Stimulated activated naive CD4-positive, alpha-beta T cell (primary cell): ENCODE measurements at places on chromosomes 11 and 22.
A peak's percentile ranks its signal among the peaks of the same experiment; 100 is the strongest.

DNA sequence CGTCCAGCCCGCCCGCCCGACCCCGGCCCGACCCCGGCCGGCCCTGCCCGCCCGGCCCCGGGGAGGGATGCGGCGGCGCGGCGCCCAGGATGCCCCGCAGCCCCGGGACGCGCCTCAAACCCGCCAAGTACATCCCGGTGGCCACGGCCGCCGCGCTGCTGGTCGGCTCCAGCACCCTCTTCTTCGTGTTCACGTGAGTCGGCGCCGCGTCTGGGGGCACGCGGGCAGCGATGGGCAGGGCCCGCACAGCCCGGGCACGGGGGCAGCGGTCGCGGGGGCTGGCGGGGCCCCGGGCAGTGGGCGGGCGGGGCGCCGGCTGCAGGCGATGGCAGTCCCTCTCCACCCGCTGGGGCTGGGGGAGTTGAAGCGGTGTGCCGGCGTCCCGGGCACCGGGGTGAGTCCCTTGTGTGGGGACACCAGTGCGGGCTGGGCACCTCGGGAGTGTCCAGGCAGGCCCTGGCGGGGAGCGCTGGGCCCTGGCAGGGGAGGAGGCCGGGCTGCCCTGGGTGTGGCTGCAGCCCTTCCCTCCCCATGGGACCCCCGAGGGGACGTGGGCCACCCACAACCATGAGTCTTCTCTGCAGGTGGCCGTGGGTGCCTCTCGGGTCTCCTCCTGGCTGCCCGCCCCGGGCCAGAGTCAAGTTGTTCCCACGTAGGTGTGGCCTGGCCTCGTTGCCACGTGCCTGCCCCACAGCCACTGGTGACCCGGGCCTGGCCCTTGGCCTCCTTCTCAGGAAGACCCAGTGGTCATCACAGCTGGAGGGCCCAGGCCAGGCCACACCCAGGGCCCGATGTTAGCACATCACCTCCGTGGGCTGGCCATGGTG, 468 bp downstream of the ZDHHC8 start:
- DNase-seq: peak; percentile 28

GRCh38 chr11:94558932-94559331, 8.2 kb upstream of the PIWIL4 start:
- no peak for DNase-seq

DNA sequence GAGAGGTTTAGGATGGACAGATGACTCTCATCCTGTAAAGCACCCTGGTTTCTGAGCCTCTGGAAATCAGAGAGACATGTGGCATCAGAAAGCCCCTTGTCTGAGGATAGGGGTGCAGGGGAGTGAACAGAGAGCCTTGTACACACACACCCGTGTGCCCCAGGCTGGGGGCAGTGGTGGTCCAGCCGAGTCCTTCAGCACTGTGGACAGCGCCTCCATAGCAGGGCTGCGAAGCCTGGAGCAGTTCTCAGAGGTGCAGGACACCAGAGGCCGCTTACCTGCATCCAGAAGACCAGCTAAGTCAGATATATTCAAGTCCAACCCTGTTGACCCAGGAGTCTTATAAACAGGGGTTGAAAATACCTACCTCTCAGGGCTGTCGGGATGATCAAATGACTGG, 11.5 kb upstream of the IGSF9B start:
- DNase-seq: no peak

DNA sequence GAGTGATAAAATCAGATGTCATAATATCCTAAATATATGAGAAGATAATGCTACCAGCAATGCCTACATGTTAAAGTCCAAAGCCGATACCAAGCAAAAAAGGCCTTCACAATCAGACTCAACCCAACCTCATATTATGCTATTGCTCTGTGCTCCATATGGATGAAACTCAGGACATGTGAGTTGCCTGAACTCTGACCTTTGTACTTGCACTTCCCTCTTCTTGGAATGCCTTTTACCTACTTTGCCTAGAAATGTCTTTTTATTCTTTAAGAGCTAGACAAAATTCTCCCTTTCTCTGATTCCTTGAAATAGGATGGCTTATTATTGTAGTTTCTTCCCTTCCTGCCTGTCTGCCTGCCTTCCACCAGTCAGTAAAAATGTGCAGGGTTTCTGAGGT, 954.7 kb upstream of the CCDC90B start:
- no peak for DNase-seq

GRCh38 chr11:121321614-121322243, 29.2 kb downstream of the SC5D start:
- DNase-seq: peak; percentile 6

- DNase-seq: no peak
Measured at GRCh38 chr22:20089226-20089976, 9.4 kb downstream of the DGCR8 start.

DNA sequence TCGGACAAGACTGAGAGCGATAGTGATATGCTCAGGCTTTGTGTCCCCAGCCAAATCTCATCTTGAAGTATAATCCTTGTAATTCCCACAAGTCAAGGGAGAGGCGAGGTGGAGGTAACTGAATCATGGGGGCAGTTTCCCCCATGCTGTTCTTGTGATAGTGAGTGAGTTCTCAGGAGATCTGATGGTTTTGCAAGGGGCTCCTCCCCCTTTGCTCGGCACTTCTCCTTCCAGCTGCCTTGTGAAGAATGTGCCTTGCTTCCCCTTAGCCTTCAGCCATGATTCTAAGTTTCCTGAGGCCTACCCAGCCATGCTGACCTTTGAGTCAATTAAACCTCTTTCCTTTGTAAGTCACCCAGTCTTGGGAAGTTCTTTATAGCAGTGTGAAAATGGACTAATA, 7.5 kb upstream of the FOLR2 start:
- DNase-seq: no peak

- no peak for DNase-seq
Measured at GRCh38 chr11:27239305-27239942, 123.6 kb downstream of the CCDC34 start.

- no peak for DNase-seq
Measured at GRCh38 chr22:26435327-26436093, 6.5 kb downstream of the ASPHD2 start.

GRCh38 chr11:63564056-63564774, 1.0 kb upstream of the PLAAT2 start:
- no peak for DNase-seq

GRCh38 chr11:65329944-65330403, 3.7 kb upstream of the DPF2 start:
- DNase-seq: peak; percentile 51

GRCh38 chr22:35894937-35895708, 133.5 kb downstream of the RBFOX2 start:
- no peak for DNase-seq

DNA sequence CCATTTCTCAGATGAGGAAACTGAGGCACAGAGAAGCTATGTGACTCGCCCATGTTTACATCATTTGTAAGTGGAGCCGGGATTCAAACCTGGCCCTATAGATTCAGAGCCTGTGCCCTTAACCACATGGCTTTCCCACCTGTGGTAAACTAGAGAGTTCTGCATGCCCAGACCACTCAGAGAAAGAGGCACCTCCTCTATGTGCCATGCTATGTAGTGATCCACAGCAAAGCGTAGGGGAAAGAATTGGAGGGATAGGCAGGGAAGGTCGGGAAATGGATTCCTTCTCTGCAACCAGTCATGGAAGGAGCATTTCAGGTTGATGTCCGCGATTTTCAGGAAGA, 15.4 kb upstream of the POU2AF2 start:
- no peak for DNase-seq

- DNase-seq: no peak
Measured at GRCh38 chr11:95242091-95242844, 11.3 kb upstream of the SESN3 start.

DNA sequence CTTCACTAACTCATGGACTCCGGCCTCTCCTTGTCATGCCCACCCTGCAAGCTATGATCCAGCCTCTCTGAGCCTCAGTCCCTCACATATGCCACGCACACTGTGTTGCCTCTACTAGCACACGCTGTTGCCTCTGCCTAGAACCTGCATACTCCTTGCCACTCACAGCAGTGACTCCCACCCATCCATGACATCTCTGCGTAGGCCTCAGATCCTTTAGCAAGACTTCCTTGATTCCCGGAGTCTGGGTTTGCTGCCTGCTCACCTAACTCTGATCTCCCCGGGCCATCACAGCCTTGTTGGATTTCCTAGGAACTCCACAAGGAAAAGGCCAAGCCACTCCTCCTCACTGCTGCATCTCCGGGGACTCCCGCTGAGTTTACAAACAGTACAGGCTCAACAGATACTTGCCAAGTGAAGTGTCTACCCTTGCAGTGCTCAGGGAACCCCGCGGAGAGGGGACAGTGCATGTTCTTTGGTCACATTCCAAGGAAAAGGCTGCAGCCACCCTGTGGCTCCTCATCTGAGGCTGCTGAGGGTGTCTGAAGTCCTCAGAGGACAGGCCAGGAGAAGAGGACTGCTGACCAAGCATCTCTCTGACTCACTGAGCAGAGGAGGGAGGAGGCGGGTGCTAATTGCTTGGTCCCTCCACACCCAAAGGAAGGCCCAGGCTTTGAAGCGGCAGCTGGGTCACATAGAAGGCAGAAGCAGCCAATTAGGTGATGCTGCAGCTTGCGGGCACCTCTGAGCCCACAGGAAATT, 42.4 kb upstream of the NAV2 start:
- no peak for DNase-seq

DNA sequence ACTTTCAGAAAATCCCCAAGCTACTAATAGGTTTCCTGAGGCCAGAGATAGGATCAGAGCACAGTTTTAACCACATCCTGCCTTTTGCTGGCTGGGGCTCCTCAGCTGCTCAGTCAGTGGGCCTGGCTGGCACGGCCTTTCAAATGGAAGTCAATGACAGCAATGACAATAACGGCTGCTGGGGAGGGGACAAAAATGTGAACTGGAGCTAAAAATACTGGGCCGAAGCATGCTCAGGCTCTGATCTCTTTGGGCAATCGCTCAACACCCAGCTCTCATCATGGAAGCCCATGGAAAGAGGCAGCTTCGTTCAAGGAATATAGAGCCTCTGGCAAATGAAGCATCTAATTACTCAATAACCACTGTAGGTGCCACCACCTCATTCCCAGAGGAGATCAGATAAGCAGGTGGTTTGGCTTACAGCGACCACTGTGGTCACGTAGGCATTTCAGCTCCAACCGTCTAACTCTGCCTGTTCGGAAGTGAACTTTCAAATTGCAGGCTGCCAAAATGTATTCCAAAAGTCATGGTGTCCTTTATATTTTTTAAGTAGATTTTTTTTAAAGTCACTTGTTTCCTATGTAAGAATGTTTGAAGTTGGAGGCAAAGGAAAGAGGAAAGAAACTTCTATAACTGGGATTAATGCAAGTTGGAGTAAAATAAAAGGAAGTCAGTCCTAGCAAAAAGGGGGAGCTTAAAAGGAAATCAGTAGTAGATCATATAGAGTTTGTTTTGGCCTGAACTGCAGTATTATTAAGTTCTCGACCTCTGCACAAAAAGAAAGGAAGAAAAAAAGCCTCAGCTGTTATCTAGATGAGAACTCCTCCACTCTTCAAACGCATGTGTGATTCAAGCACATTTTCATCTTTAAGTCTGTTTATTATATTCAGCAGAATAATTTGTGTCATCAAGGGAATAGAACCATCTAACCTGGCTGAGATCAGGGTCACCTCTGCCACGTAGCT, 14.1 kb downstream of the WT1 start:
- DNase-seq: no peak
